ENCODE measurements at places on chromosomes 5 and 9. TPM values are rescaled to one million over a fixed set of nuclear protein-coding genes. Genes with fewer than 3 reads are reported as not detected.

The AQP3 gene
- polyA plus RNA-seq: 0.40 TPM

GRCh38 chr9:36597412-36598178, 24.9 kb downstream of the MELK start:
- no peak for DNase-seq

GRCh38 chr9:78932849-78933627, 636.1 kb downstream of the PSAT1 start:
- DNase-seq: peak; percentile 33

- DNase-seq: no peak
Observed at GRCh38 chr5:40410231-40410861, 269.4 kb upstream of the PTGER4 start.

GRCh38 chr5:40033411-40033810, 608.6 kb upstream of the DAB2 start:
- no peak for DNase-seq

The INSL6 gene
- not detected for polyA plus RNA-seq

The FER gene
- polyA plus RNA-seq: 11.6 TPM

GRCh38 chr9:79471580-79472543, 99.9 kb upstream of the TLE4 start:
- no peak for DNase-seq
